ENCODE measurements at places on chromosomes 13 and 19.

GRCh38 chr13:48220981-48221685, 11.9 kb upstream of the ITM2B start:
- DNase-seq: no peak

- no peak for DNase-seq
These were observed 65.8 kb upstream of the ADGRE5 start for GRCh38 chr19:14315433-14315832.

- DNase-seq: no peak
These were observed 62.4 kb upstream of the RNF113B start for GRCh38 chr13:98239162-98240076.

GRCh38 chr13:20525144-20525600, 485 bp downstream of the CRYL1 start:
- DNase-seq: no peak

DNA sequence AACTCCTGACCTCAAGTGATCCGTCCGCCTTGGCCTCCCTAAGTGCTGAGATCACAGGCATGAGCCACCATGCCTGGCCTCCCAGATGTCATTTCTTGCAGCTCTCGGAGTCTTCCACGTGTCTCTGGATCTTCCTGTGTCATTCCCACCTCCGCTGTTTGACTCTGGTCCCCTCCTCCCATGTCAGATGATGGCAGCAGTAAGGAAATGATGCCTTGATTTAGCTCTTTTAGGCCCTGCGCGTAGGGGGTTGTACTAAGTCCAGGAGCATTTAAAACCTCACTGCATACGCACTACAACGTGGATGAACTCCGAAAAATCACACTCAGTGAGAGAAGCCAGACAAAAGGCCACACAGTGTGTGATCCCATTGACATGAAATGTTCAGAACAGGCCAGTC, 113.1 kb downstream of the GNG7 start:
- no peak for DNase-seq

All from activated naive CD4-positive, alpha-beta T cell (primary cell).